Fibroblast of skin of abdomen (primary cell): ENCODE measurements at places on chromosomes 16 and 17.
A peak's percentile ranks its signal among the peaks of the same experiment; 100 is the strongest.

DNA sequence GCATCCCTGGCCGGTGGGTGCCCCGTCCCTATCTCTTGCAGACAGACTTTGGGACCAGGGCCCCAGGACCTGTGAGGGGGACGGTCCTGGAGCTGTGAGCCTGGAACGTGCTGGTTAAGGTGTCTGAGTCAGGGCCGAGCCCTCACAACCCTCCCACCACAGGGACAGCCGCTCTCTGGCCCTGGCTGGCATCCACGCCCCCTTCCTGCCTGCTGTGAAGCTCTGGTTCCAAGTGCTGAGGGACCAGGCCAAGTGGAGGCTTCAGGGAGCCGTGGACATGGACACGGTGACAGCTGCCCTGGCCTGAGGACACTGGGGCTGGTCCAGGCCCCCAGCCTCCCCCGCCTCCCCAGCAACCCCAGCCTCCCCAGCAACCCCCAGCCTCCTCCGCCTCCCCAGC is 6.6 kb downstream of the TSR3 start:
- no peak for DNase-seq

DNA sequence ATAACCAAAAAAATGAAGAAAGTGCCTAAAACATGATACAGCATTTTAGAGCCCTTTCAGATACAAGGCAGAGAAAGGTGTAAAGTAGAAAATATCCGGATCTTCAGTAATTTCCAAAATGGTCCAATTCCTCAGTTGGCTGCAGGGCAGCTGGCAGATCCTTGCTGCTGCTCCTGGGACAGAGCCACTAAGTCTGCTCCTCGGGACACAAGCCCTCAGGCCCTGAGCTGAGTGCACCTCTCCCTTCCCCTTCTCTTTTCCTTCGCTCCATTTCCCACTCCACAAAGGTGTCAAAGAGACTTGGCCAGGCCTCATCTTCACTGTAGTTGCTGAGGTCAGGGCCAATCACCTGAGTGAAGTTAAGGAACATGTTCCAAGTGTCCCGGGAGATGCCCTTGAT is 40.5 kb downstream of the DCUN1D3 start:
- DNase-seq, result no peak

DNA sequence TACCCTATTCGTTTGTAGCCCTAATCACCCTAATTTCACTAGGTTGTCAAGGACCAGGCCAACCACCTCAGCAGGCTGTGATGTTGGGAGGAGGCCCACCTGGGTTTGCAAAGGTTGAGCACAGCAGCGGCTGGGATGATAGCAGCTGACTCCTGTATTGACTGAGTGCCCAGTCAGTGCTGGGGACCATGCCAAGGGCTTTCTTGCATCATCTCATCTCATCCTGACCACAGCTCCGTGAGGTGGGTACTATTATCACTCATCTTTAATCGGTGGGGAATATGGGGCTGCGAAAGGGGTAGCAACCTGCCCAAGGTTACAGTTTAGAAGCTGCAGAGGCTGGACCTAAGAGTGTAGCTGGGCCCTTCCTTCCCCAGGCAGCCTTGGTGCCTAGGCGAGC is 11.7 kb downstream of the ATPAF2 start:
- no peak for DNase-seq

GRCh38 chr17:66811683-66812054 is 23.2 kb upstream of the CACNG5 start:
- no peak for DNase-seq

- DNase-seq, result no peak
Observed at GRCh38 chr16:4535627-4536108, 2.9 kb downstream of the CDIP1 start.

DNA sequence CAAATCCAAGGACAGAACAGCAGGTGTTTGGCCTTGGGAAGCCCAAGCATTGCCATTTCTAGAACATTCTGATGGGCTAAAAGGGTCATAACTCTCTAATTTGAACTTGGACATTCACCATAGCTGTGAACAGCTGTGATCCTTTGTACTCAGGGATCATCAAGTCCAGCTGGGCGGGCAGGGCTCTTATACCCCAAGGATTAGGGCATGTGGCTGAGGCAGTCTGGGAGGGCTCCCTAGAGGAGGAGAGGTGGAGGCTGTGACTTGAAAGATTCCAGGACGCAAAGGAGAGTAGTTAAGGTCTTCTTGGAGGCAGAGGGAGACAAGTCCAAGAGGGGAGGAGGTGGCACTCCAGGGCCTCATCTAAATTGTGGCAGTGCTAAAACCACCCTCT is 233.1 kb upstream of the GSE1 start:
- DNase-seq, result no peak

GRCh38 chr16:68823401-68824135 is 19.8 kb upstream of the TANGO6 start:
- peak; percentile 94 for DNase-seq

- DNase-seq, result peak; percentile 74
Observed at GRCh38 chr17:42809250-42809649, 10.6 kb downstream of the CNTD1 start.

GRCh38 chr16:81231014-81231413 is 7.5 kb upstream of the BCO1 start:
- no peak for DNase-seq

DNA sequence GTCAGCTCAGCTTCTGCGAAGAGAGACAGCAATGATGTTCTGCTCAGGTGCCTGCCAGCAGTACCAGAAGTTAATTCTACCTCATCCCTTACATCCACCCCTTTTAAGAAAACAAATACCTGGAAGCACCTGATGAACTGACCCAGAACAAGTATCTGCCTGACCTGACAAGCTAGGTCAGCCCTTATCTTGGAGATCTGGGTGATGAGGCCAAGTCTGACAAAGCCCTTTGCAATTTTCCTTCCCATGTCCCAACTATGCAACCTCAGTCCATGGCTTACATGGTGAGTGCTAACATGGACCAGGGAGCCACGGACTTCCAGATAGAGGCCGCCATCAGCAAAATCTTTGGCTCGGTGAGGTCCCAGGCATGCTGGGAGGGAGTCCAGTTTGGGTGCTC is 3.6 kb downstream of the ACADVL start:
- DNase-seq, result no peak

DNA sequence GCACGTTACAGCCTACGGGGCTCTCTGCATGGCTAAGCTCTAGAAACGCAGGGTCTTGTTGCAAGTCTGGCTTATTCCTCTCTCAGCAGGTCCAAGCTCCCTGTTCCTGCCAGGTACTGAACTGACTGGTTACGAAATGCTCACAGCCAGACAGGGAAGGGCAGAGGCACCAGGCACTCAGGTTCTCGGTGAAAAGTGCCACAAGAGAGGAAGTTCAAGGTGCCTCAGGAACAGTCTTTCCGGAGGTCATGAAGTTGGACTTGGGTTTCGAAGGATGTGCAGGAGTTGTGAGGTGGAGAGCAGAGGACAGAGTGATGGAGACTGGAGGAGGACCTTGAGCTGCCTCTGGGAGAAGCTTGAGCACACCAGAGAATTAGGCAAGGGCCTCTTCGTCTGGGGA is 124.7 kb upstream of the GSE1 start:
- DNase-seq, result no peak

DNA sequence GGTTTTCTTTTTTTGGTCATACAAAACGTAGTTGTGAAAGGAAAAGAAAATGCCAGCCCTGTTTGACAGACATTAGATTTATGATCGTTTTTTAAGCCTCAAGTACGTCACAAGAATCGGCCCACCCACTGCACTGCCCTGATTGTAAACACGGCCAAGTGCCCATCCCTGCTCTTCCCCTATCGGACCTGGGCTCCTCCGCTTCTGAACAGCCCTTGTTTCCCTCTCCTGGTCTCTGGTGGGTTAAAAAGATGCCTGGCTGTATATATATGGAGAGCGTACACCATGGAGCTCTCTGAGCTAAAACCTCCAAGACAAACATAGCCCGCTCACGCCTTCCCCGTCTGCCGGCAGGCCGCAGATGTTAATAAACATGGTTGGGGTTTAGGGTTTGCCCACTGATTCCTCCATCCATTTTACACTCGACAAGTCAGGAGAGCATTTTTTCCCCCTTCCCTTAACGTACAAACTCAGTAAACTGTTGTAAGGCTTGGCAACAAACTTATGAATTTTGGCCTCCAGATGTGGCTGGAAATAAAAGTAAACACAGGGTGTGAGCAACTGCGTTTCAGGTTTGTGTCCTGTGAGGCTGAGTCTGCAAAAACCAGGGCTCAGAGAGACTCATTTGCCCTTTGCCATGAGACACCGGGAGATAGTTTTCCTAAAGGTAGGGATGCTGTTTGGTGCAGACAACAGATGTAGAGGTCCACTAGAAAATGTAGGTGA is 325.9 kb downstream of the SOX9 start:
- no peak for DNase-seq

GRCh38 chr17:79862771-79863440 is 23.7 kb upstream of the CBX4 start:
- DNase-seq, result no peak

GRCh38 chr17:45410144-45411091 is 22.3 kb downstream of the ARHGAP27 start:
- no peak for DNase-seq

GRCh38 chr16:87762071-87762571 is 3.7 kb downstream of the KLHDC4 start:
- no peak for DNase-seq

- no peak for DNase-seq
Observed at GRCh38 chr16:58859958-58860669, 126.0 kb upstream of the GOT2 start.

- DNase-seq, result peak; percentile 63
Observed at GRCh38 chr17:57889892-57890856, 40.3 kb upstream of the MRPS23 start.

- DNase-seq, result no peak
Observed at GRCh38 chr17:1033503-1033902, 36.6 kb downstream of the TIMM22 start.

- DNase-seq, result peak; percentile 25
Observed at GRCh38 chr16:69329369-69330285, 761 bp downstream of the PDF start.

DNA sequence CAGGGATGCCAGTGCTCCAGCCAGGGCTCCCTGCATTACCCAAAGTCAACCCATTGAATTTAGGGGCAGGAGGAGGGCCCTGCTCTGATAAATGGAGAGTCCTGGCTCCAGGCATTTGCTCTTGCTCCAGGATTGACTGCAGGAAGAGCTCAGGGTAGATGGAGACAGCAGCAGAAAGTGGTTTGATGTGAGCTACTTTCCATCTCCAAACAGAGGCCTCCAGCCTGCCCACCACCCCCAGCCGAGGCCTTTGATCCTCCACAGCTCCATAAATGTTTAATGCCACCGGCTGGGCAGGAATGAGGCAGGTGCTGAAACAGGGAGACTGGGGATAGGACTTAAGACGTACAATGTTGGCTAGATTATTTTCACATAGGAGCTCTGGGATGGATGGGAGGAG is 4.3 kb upstream of the SEZ6 start:
- DNase-seq, result no peak

GRCh38 chr17:61230972-61231820 is 168.4 kb upstream of the TBX2 start:
- no peak for DNase-seq

DNA sequence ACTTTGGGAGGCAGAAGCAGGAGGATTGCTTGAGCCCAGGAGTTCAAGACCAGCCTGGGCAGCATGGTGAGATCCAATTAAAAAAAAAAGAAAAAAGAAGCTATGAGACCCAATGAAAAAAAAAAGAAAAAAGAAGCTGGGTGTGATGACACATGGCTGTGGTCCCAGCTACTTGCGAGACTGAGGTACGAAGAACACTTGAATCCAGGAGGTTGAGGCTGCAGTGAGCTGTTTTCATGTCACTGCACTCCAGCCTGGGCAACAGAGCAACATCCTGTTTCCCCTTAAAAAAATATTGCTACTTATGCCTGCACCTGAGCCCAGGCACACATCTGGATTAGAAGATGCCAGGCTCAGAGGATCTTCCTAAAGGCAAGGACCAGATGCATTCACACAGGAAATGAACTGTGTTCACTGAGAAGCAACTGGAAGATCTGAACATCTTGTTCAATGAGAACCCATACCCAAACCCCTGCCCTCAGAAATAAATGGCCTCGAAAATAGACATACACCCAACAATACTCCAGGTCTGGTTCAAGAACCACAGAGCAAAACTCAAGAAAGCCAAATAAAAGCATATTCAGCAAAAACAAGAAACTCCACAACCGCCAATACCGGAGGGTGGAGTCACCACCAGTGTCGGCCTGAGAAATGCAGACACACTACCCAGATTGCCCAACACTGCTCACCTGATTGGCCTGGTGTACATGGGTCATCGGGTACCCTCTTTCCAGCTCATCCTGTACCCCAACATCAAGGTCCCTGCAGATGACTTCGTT is 4.4 kb downstream of the RNF135 start:
- DNase-seq, result no peak

DNA sequence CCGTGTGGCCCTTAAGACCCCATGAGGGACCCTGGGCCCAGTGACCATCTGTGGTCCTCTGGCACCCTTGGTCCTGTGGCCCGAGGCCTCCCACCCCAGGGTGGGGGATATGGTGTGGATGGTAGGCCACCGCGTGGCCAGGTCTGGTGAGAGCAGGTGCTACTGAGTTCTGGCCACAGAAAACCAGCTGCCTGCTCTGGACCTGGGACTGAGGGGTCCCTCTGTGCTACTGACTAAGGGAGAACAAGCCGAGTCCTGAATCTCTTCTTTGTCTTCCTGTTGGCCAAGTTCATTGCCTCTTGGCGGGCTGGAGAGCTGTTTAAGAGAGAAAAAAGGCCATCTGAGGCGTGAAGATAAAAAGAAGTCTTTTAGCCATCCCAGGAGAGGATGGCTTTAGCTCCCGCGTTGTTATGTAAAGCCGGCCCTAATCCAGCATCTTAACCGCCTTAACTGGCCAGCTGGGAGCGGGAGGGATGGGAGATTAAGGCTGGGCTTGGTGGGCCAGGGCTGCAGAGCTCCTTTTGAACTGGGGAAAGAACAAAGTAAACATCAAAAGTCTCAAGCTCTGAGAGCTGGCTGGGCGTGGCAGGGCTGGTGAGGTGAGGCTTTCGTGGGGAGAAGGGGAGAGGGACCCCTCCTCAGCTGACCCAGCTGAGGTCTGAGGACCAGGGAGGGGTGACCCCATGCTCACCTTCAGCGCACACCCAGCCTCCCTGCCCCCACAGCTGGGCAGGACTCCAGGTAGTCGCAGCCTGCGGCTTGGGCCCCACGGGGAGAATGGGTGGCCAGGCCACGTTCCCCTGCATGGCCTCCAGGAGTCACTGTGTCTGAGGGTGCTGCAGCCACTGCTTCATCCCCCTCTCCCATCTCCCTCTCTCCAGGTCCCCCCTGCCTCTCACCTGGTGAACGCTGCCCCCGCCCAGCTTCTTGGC is 62.4 kb downstream of the NKD1 start:
- no peak for DNase-seq

DNA sequence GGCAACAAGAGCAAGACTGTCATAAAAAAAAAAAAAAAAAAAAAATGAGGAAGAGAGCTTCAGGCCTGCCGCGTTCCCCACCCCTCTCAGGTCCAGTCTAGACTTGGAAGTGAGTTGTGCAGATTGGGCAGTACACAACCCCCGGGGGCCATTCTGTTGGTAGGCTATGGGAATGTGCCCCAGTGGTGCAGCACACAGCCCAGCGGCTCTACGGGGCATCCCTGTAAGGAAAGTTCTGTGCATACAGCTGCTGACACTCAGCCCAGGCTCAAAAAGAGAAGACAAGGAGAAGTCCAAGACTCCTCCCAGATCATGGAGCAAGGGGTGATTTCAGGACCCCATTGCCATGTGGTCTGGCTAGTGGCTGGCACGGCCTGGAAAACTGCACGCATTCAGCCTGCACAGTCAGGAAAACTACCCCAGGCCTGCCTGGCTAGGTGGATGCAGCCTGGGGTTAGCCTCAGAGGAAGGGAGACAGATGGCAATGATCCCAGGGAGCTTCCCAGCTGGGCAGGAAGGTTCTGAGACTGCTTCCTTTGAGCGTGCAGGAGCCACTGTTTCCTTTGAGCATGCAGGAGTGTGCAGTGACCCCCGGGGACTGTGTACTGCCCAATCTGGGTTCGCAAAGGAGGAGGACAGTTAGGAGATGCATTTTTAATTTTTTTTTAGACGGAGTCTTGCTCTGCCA is 44.8 kb downstream of the PECAM1 start:
- DNase-seq, result no peak

GRCh38 chr17:2682176-2682938 is 29.2 kb downstream of the CLUH start:
- no peak for DNase-seq
